ENCODE measurements at places on chromosomes 1 and 21. TPM values are rescaled to one million over a fixed set of nuclear protein-coding genes. Genes with fewer than 3 reads are reported as not detected.

DNA sequence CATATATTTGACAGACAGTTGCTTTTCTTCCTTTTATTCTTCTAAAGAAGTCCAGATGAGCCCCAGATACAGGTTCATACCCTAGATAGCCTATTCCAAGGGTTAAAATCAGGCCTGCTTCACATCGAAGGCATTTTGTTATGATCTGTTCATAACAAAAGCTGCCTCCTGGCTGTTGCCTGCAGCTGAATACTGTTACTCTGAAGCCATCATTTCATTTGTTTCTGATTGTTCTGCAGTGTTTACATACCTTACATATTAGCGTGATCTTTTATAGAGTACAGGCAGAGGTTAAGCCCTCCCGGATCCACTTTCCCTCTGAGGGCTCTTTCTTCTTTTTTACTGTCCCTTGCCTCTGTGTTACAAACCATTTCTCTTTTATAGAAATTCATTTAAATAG lies 219.0 kb upstream of the HOOK1 start:
- no peak for DNase-seq
- H3K36me3 ChIP-seq: no peaks in the 10 kb centered on the region
- H3K27ac ChIP-seq: no peak overlapping the region
- peaks cover 3% of the 10 kb centered on the region for H3K4me1 ChIP-seq
- no peak overlapping the region for H3K4me3 ChIP-seq
- no peaks in the 10 kb centered on the region for H3K27me3 ChIP-seq

DNA sequence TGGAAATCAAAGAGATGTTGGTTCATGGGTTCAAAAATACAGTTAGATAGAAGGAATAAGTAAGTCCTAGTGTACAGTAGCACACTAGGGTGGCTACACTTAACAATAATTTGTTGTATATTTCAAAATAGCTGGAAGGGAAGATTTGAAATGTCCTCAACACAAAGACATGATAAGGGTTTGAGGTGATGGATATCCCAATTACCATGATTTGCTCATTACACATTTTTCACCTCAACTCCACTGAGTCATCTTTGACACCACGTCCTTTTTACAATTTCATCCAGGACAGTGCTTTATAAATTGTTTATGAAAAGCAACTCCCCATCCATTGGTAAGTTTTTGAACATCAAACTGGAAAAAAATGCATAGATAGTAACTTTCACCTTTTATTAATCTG lies 208.3 kb downstream of the ZC3H11B start:
- no peaks in the 10 kb centered on the region for H3K36me3 ChIP-seq
- DNase-seq: no peak
- no peak overlapping the region for H3K27ac ChIP-seq
- H3K27me3 ChIP-seq: no peaks in the 10 kb centered on the region
- no peak overlapping the region for H3K4me3 ChIP-seq

DNA sequence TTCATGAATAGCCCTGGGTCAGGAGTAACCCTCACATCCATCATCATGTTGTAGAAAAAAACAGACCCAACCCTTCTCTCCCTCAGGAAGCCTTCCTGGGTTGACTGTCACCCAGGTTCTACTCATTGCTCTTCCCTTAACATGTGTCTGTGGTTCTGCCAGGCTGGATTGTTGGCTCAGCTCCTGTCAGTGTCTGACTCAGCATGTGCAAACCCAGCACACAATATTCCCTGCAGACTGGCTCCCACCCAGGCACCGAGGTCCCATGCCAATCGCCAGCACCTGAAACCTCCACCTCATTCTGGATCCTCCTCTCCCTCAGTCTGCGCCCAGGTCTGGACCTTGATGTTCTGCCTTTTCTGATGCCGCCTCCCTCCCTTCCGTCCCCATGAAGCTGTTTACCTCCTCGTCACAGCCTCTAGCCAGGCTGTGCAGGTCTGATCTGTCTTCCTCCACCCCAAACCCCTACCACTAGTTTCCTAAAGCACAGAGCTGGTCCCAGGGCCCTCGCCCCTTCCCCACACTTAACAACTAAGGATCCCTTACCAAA lies 4.3 kb upstream of the S100A8 start:
- H3K27me3 ChIP-seq: peaks cover 8% of the 10 kb centered on the region
- H3K4me3 ChIP-seq: no peak overlapping the region
- H3K36me3 ChIP-seq: no peaks in the 10 kb centered on the region
- no peaks in the 10 kb centered on the region for H3K4me1 ChIP-seq
- DNase-seq: no peak

DNA sequence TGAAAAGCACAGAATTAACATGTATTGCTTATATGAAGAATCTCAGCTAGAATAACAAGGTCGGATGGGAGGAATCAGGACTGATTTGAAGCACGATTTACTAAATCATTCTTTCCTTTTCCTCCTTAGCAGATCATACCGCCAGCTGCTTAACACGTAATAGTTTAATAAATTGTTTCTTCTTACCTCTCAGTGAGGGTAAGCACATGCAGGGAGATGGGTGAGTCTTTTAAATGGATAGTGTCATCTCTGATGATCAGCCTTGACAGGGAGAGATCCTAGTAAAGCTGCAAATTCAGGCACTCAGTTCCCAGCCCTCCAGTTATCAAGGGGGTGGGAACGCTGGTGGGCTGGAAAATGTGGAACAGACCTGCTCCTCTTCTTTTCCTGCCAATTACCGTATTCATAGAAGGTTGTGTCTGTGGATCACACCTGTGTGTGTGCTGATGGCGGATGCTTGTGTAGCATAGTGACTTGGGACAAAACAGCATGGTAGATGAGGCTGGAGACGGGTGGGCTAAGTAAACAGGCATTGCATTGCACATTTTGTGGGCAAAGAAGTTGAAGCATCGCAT lies 30.7 kb downstream of the NTPCR start:
- peaks cover 24% of the 10 kb centered on the region for H3K36me3 ChIP-seq
- peaks cover 19% of the 10 kb centered on the region for H3K4me1 ChIP-seq
- H3K4me3 ChIP-seq: no peak overlapping the region
- H3K27ac ChIP-seq: no peak overlapping the region
- no peaks in the 10 kb centered on the region for H3K27me3 ChIP-seq

DNA sequence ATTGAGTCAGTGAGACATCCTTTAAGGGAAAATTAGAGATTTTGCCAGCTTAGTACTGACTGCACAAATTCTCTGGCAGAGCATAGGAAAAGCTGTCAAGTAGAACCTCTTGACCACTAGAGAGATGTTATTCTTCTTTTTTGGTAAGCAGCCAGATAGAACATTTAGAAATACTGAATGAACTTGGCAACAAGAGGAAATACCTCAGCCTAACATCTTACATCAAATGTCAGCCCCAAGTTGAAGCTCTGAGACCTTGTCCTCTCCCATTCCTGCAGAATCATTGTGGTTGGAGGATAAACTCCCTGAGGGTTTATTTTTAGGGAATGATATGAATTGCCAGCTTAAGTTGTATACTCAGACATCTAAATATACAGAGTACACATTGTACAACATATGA lies 53.5 kb downstream of the MIGA1 start:
- no peak for DNase-seq
- no peak overlapping the region for H3K27ac ChIP-seq
- no peak overlapping the region for H3K4me3 ChIP-seq

GRCh38 chr1:201224666-201225370 lies 34.2 kb downstream of the IGFN1 start:
- H3K4me3 ChIP-seq: no peak overlapping the region
- no peak overlapping the region for H3K27ac ChIP-seq
- H3K27me3 ChIP-seq: peaks cover under 1% of the 10 kb centered on the region
- no peak for DNase-seq
- H3K4me1 ChIP-seq: no peaks in the 10 kb centered on the region

- peak; percentile 71 for DNase-seq
- peaks cover 29% of the 10 kb centered on the region for H3K4me1 ChIP-seq
- H3K27me3 ChIP-seq: peaks cover 15% of the 10 kb centered on the region
- H3K4me3 ChIP-seq: peak overlapping the region; percentile 100
These were observed 735 bp downstream of the NBL1 start for GRCh38 chr1:19644681-19645410.

- H3K27me3 ChIP-seq: peaks cover 3% of the 10 kb centered on the region
- H3K36me3 ChIP-seq: no peaks in the 10 kb centered on the region
- H3K4me3 ChIP-seq: no peak overlapping the region
- H3K27ac ChIP-seq: no peak overlapping the region
These were observed 48.7 kb upstream of the CNTN2 start for GRCh38 chr1:204994086-204994862.

GRCh38 chr1:80457409-80457808 lies 1343.3 kb upstream of the ADGRL2 start:
- H3K27me3 ChIP-seq: no peaks in the 10 kb centered on the region
- no peak overlapping the region for H3K27ac ChIP-seq
- DNase-seq: no peak
- no peaks in the 10 kb centered on the region for H3K36me3 ChIP-seq
- no peak overlapping the region for H3K4me3 ChIP-seq

DNA sequence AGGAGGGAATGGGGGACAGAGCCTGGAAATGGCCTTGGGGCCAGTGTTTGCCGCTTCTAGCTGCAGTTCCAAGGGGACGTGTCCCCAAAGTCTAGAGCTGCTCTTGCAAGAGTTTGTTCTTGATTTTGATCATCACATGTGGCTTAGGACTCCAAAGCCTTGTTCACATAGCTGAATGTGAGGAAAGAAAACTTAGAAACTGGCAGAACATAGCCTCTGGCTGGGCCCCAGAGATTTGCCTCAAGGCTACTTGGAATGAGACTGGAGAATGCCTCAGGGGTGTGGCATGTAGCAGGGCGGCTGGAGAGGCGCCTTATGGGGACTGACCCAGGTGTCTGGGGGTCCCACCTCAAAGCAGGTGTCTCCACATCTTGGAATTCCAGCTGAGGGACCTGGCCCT lies 2.3 kb downstream of the PDXK start:
- H3K27me3 ChIP-seq: peaks cover 13% of the 10 kb centered on the region
- peak overlapping the region; percentile 87 for H3K4me3 ChIP-seq
- peaks cover 33% of the 10 kb centered on the region for H3K4me1 ChIP-seq

GRCh38 chr1:111505641-111506119 lies 2.2 kb upstream of the ADORA3 start:
- DNase-seq: peak; percentile 36
- no peaks in the 10 kb centered on the region for H3K27me3 ChIP-seq
- peaks cover 51% of the 10 kb centered on the region for H3K4me1 ChIP-seq
- H3K36me3 ChIP-seq: no peaks in the 10 kb centered on the region

DNA sequence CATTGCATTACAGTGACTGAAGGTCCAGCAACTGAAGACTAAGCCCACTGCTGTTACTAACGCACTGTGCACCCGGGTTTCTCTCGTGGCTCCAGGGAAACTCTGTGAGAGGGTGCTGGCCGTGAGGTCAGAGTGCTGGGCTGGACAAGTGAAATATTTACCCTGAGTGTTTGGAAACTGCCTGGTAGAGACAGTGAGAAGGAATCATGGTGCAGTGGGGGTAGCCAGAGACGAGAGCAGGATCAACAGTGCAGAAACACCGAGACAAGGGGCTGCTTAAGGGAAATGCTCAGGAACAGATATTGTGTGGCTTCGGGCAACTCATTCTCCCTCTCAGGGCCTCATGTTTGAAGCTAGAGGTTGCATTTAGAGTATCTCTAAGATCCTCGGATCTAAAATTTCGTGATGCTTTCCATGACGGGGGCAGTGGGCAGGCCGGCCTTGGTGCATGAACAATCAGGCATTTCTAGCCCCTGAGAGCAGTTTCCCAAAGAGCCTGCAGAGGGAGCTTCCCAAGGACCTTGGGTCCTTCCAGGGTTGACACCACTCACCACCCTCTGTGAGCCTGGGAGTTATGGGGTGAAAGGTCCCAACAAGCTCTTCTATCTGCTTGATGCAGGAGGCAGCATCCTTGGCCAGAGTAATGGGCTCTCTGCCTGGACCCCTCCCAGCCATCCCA lies 9.7 kb downstream of the CD2 start:
- H3K27ac ChIP-seq: peak overlapping the region; percentile 96
- peaks cover 89% of the 10 kb centered on the region for H3K36me3 ChIP-seq
- H3K4me1 ChIP-seq: peaks cover 90% of the 10 kb centered on the region

- DNase-seq: no peak
- no peaks in the 10 kb centered on the region for H3K27me3 ChIP-seq
- H3K4me3 ChIP-seq: no peak overlapping the region
- no peak overlapping the region for H3K27ac ChIP-seq
- peaks cover 4% of the 10 kb centered on the region for H3K36me3 ChIP-seq
These were observed 11.8 kb downstream of the PATJ start for GRCh38 chr1:61753998-61754508.

GRCh38 chr1:100440075-100440809 lies 87.9 kb downstream of the CDC14A start:
- H3K4me1 ChIP-seq: peaks cover 43% of the 10 kb centered on the region
- no peaks in the 10 kb centered on the region for H3K27me3 ChIP-seq
- H3K27ac ChIP-seq: peak overlapping the region; percentile 82
- peaks cover 23% of the 10 kb centered on the region for H3K36me3 ChIP-seq
- DNase-seq: peak; percentile 51

DNA sequence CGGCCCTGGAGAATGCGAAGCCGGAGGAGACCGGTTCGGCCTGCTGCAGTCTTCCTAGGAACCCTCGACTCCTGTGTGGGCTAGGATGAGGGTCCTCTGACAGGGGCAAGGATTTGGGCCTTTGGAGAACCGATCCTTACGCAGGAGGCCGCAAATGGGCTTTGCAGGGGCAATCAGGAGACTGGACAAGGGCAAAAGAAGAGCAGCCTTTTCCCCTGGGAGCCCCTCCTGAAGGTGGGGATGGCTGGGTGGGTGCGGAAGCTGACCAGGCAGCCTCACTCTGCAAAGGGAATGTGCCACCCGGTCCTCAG lies 111.7 kb downstream of the NAV1 start:
- DNase-seq: no peak
- H3K4me3 ChIP-seq: no peak overlapping the region
- H3K27me3 ChIP-seq: peaks cover 46% of the 10 kb centered on the region
- H3K27ac ChIP-seq: no peak overlapping the region
- no peaks in the 10 kb centered on the region for H3K4me1 ChIP-seq

DNA sequence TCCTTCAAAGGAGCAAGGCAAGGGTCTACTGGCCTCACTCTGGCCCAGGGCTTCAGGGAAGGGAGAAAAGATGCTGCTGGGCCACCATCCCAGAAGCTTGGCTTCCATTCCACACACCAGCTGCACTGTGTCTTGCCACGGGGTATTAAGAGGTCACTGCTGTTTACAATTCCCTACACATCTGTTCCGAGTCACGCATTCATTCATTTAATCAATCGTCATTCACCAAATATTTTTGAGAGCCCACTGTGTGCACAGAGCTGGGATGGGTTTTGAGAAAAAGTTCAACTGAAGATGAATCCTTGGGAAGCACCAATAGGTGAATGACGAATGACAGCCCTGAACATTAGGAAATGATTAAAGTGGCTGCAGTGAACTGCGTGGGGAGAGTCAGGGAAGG lies 101.7 kb downstream of the NAV1 start:
- H3K36me3 ChIP-seq: no peaks in the 10 kb centered on the region
- no peak overlapping the region for H3K4me3 ChIP-seq
- H3K27me3 ChIP-seq: peaks cover 2% of the 10 kb centered on the region
- DNase-seq: no peak

- no peak overlapping the region for H3K4me3 ChIP-seq
- H3K27me3 ChIP-seq: no peaks in the 10 kb centered on the region
- no peaks in the 10 kb centered on the region for H3K36me3 ChIP-seq
- H3K27ac ChIP-seq: no peak overlapping the region
- peaks cover 3% of the 10 kb centered on the region for H3K4me1 ChIP-seq
These were observed 25.9 kb upstream of the MFSD2A start for GRCh38 chr1:39928809-39929587.

RHCE gene
- total RNA-seq: 0.17 TPM

SPOCD1 gene
- total RNA-seq: 0.36 TPM

DNALI1 gene
- total RNA-seq: 0.11 TPM

HMCN1 gene
- total RNA-seq: 0.34 TPM

RNU1-1 gene
- 3,430 TPM for total RNA-seq

MYOG gene
- total RNA-seq: not detected

NEGR1 gene
- total RNA-seq: not detected

ETV3L gene
- total RNA-seq: not detected

LCE1D gene
- total RNA-seq: not detected
